T-cell (primary cell): ENCODE measurements at places on chromosomes 7 and 10. TPM values are rescaled to one million over a fixed set of nuclear protein-coding genes. Genes with fewer than 3 reads are reported as not detected.

DNA sequence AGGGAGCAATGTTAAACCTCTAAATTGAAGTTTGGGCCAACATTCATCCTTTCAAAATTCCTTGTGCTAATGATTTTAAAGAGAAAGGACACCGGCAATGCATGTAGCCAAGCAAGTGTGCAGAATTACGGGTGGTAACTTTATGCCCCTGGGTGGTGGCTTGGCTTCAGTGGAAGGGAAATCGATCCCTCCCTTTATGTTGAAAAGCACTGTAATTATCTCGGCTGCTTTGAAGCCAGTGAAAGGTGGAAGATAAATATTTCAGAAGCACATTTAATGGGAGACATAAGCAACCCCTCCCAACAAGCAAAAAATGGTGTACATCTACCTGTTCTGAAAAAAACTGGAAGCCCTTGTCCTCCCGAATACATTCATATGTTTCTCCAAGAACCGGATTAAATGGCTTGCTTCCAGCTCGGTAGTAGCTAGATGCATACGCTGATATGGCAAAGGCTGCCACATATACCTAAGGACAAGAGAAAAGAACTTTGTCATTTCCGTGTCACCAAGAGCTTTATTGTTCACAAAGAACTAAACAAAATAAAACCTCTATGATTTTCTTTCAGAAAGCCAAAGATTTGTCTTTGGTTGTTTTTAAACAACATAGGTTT is 73.3 kb upstream of the GSDME start:
- H3K27ac ChIP-seq: no peak overlapping the region
- peaks cover 36% of the 10 kb centered on the region for H3K36me3 ChIP-seq
- H3K27me3 ChIP-seq: no peaks in the 10 kb centered on the region
- no peak overlapping the region for H3K4me3 ChIP-seq

- no peaks in the 10 kb centered on the region for H3K27me3 ChIP-seq
- no peak overlapping the region for H3K4me3 ChIP-seq
- peaks cover 7% of the 10 kb centered on the region for H3K4me1 ChIP-seq
- H3K27ac ChIP-seq: no peak overlapping the region
- no peaks in the 10 kb centered on the region for H3K36me3 ChIP-seq
These were observed 10.9 kb upstream of the AOAH start for GRCh38 chr7:36735172-36735571.

DNA sequence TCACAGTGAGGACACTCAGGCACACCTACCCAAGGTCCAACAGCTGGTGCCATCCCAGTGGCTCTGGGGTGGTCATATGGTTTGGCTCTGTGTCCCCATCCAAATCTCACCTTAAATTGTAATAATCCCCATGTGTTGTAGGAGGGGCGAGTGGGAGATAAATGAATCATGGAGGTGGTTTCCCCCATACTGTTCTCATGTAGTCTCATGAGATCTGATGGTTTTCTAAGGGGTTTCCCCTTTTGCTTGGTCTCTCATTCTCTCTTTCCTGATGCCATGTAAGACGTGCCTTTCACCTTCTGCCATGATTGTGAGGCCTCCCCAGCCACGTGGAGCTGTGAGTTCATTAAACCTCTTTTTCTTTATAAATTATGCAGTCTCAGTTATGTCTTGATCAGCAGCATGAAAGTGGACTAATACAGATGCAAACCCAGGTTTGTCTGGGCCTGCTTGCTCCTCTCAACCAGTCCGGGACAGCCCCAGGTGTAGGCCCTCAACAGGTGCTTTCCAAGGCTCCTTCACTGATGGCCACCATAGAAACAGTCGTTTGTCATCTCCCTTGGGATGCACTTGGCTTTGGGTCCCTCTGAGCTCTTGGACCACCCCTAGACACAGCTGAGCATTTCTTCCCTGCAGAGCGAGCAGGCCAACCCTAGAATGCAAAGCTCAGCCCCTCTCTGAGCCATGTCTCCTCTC is 101.3 kb upstream of the CTBP2 start:
- peaks cover 2% of the 10 kb centered on the region for H3K27me3 ChIP-seq
- no peak for DNase-seq
- H3K36me3 ChIP-seq: no peaks in the 10 kb centered on the region
- H3K4me3 ChIP-seq: no peak overlapping the region

DNA sequence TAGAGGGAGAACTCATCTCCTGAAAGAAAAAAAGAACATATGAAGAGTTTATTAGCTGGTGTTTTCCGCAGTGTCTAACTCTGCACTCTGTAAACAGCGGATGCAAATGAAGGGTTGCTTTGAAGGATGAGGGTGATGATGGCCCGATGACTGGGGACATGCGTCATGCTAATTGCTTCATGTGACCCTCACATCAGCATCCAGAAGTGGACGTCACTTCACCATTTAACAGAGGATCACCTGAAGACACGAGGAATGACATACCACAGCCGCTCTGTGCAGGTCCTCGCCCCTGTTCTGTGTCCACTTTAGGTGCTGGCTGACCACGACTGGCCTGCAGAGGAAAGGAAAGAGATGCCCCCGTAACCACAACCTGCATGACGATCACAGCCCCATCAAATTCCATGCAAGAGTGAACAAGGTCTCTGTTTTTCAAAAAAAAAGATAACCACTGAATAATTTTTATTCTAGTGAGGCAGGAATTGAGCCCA is 82.9 kb downstream of the KLF6 start:
- no peaks in the 10 kb centered on the region for H3K36me3 ChIP-seq
- DNase-seq: no peak
- no peak overlapping the region for H3K27ac ChIP-seq
- no peaks in the 10 kb centered on the region for H3K4me1 ChIP-seq

- H3K27me3 ChIP-seq: peaks cover 63% of the 10 kb centered on the region
- no peak overlapping the region for H3K27ac ChIP-seq
- no peaks in the 10 kb centered on the region for H3K36me3 ChIP-seq
- H3K4me3 ChIP-seq: no peak overlapping the region
- no peak for DNase-seq
- no peaks in the 10 kb centered on the region for H3K4me1 ChIP-seq
These were observed 19.8 kb upstream of the SLC29A3 start for GRCh38 chr10:71299071-71299785.

DNA sequence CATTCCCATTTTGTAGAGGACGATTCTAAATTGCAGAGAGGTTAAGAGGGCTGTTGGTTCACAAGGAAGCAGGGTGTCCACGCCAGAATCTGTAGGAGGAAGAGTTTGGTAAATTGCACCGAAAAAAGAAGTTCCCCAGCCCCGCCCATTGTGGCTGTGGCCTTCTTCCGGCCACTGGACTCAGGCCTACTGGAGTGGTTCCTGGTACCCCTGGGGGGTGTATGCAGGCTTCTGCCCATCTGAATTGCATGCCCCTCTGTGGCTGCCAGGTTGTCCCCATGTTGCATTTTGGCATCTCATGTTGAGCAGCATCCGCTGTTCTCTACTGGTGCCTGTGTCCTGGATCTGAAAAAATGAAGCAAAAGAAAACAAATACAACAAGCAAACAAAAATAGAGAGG is 234.2 kb downstream of the WDR11 start:
- no peaks in the 10 kb centered on the region for H3K36me3 ChIP-seq
- no peak for DNase-seq
- H3K27me3 ChIP-seq: no peaks in the 10 kb centered on the region
- H3K4me3 ChIP-seq: no peak overlapping the region
- no peaks in the 10 kb centered on the region for H3K4me1 ChIP-seq
- no peak overlapping the region for H3K27ac ChIP-seq

- H3K36me3 ChIP-seq: no peaks in the 10 kb centered on the region
- no peaks in the 10 kb centered on the region for H3K27me3 ChIP-seq
- H3K4me3 ChIP-seq: peak overlapping the region; percentile 86
- DNase-seq: no peak
- peak overlapping the region; percentile 47 for H3K27ac ChIP-seq
- H3K4me1 ChIP-seq: peaks cover 11% of the 10 kb centered on the region
These were observed 607 bp upstream of the GGCT start for GRCh38 chr7:30505174-30505697.

The EPHB4 gene
- 9.3 TPM for total RNA-seq

The OR2A12 gene
- total RNA-seq: not detected
